ENCODE measurements at places on chromosomes 2 and 18.

DNA sequence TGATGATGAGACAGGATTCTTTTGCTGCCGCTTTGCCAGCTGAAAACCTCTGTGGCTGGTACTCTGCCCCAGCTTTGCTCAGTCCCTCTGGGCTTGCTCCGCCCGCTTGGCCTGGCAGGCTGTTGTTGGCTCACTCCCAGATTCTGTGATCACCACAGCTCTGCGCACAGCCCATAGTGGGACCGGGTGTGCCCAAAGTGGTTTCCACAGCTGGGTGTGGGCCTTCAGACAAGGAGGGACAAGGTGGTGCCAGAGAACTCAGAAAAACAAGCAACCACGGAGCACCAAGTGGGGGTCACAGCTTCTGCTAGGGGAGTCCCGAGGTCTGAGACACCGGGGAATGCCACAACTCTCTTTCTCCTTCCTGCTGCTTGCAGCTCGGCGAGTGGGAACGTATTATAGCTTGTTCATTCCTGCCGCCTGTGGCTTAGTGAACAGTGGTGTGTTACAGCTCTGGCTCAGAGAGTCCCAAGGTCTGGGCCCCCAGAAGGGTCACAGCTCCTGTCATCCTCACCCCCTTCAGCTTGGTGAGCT lies 9.2 kb upstream of the KYNU start:
- no peak for DNase-seq

DNA sequence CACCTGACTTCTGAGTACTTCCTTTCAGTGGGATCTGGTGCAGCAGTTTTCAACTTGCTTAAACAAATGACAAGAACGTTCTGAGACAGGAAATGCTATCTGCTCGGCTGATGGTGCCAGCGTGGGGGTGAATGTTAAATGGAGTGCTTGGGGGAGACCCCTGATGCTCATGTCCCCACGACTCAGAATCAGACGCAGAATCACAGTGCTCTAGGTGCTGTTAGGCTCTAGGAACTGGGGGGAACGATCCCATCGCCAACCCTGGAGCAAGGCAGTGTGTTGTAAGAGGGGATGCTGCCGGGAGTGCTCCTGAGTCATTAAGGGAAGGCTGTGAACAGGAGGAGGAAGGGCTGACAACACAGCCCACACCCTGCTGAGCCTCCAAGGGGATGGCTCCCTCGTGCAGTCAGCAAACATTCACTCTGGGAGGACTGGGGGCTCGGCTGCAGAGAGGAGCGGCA lies 34.1 kb upstream of the KCNF1 start:
- DNase-seq = peak; percentile 21

DNA sequence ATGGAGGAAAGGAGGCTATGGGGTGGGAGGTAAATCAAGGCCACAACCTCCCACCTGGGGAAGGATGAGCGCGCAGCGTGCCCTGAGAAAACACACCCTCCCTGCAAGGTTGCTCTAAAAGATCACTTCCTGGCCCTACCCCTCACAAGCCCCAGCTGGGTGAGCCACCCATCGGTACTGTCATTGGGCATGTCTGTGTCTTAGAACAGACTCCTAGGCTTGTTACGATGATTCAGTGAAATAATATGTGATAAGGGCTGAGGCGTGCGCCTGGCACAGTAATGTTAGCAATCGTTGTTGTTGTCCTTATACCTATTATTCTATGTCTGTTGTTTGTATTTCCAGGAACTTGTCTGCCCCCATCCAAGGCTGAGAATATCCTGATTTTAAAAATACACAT lies 175.1 kb downstream of the ZFP36L2 start:
- DNase-seq = peak; percentile 59

DNA sequence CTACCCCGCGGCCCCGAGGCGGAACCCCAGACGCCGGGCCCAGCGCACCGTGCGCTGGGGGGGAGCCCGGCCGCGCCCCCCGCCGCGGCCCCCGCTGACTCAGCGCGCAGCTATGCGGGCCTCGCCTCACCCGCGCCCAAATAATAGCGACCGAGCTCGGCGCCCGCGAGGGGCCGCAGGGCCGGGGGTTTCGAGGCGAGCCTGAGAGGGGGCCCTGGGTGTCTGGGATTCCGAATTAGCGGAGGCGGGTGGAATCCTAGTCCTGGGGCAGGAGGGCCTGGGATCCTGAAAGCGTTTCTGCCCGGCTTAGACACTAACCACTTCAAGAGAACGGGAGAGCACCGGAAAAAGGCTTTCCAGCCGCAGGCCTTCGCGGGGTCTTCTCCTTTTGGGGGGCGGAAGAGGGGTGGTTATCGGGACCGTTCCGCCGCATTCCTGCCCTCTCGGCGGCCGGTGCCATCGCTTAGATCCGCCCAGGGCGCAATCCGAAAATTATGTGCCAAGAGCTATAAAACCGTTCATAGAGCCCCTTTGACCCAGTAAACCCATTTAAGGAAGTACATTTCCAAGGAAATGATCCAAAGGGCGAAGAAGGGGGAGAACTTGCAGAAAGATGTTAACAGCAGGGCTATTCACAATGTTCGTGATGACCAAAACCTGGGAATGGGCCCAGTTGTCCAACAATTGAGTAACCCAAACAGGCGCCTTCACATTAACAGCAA lies 681 bp upstream of the ROCK2 start:
- peak; percentile 89 for DNase-seq

DNA sequence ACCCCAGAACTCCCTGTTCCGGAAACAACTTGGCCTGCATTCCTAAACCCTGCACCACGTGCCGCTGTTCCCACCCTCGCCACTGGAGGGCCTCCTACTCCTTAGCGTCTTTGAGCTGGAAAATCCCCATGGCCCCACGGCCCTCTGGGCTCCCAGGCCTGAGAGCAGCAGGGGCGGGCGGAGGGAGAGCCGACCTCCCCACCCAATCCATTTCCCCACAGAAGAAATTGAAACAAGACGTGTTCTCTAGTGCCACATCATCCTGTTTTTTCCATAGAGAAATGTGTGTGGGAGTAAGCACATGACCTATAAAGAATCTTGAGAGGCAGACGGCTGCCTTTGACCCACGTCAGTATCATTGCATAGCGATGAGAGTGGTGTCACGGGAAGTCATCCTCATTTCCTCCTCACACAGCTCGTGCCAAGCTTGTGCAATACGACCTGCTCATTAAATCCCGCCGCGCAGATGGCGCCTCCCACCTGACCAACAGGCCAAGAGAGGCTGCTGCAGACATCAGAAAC lies 79.2 kb downstream of the LAMA1 start:
- peak; percentile 99 for DNase-seq

- DNase-seq = no peak
These were observed 763.3 kb upstream of the FSHR start for GRCh38 chr2:49917654-49918053.

DNA sequence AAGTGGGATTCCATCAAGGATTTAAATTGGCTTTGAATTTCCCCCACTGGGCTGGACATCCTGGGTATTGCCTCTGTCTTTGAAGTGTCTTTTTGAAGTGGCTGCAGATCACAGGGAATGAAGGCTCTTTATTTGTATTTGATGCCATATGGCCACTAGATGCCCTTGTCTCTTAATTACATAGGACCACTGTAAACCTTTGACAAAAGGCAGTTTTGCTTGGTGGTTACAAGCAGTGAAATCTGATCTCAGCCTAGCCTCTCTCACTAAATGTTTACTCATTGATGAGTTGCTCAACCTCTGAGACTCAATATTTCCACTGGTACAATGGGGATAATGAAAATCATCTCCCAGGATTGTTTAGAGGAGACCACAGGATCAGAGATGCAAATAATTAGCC lies 102.2 kb downstream of the INSIG2 start:
- peak; percentile 21 for DNase-seq

GRCh38 chr2:1421731-1422130 lies 8.5 kb downstream of the TPO start:
- no peak for DNase-seq
